KG1 (cell line): ENCODE measurements at places on chromosomes 3 and 15.
A peak's percentile ranks its signal among the peaks of the same experiment; 100 is the strongest.

DNA sequence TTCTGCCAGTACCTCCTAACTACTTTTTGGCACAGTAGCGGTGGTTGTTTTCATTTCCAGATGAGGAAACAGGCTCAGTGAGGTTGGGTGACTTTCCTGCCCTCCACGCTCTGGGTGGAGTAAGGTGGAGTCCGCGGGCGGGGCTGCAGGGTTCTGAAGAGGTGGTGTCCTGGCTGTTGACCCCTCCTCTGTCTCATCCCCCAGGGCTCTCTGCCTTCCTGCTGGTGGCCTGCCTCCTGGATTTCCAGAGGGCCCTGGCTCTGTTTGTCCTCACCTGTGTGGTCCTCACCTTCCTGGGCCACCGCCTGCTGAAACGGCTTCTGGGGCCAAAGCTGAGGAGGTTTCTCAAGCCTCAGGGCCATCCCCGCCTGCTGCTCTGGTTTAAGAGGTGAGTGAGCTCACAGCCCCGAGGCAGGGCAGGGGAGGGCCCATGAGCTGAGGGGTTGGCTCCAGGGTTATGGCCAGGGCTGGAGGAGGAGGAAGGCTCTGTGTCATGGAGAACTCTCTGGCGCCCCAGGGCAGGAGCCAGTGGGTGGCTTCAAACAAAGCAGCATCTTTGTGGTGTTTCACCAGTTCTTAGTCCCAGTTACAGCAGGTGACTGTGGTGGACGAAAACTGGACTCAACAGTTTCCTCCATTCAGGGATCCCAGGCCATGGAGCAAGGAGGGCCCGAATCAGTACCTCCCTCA, 10.4 kb downstream of the SLC28A1 start:
- DNase-seq = no peak

DNA sequence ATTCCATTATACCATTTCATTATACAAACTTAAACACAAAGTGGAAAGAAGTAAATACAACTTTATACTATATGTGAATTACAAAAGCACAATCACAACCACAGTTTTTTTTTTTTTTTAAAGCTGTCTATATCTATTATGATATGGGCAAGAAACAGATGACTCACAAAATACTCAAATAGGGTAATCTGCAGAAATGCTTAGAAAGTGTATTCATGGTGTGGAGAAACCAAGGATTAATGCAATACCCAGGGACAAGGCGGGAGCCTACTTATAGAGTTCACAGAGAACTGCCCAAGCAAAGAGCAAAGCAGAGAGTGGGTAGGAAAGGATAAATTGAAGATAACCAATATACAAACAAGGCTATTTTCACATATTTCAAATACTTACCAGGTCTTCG, 332.0 kb downstream of the FHIT start:
- DNase-seq = no peak

GRCh38 chr15:46080016-46080415, 445.2 kb downstream of the SQOR start:
- DNase-seq = no peak

DNA sequence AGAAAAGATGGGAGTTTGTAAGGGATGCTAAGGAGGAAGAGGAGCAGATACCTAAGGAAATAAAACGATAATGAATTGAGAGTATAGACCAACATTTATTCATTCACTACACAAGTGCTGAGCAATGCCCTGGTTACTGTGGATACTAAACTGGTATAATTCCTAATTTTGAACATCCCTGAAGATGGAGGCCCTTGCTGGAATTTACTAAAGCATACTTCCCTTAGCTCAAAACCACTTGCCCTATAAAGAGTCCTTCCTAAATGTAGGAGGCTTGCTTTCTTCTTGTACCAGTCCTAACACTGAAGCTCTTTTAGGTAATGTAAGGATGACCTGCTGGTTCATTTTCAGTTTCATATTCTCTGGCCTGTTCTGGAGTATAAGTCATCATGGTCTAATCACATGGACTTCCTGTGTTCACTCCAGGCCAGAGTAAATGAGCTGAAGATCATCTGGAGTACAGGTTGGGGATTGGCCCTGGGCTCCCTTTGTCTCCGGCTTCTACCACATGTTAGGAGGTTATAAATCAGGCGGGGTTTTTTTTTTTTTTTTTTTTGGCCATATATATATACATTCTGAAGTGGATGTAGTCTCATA, 40.1 kb upstream of the MTMR10 start:
- no peak for DNase-seq

- DNase-seq = no peak
These were observed 104.0 kb upstream of the TBC1D5 start for GRCh38 chr3:17846466-17846865.

DNA sequence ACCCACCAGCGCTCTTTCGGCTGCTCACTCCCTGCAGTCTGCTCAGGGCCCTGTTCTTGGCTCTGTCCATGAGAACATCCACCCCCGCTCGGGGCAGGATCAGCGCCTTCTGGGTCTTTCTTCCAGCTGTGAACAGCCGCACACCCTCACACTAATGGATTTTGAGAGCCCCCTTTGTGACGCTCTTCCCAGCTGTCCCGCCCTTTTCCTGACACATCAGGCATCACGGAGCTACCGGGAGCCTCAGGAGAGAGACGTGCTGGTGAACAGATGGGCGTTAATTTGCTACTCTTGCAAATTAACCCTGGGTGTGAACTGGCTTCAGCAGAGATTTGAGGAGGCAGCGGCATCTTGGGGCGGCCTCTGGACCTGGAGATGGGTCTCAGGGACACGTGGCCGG, 113.0 kb downstream of the TMEM266 start:
- DNase-seq = no peak

DNA sequence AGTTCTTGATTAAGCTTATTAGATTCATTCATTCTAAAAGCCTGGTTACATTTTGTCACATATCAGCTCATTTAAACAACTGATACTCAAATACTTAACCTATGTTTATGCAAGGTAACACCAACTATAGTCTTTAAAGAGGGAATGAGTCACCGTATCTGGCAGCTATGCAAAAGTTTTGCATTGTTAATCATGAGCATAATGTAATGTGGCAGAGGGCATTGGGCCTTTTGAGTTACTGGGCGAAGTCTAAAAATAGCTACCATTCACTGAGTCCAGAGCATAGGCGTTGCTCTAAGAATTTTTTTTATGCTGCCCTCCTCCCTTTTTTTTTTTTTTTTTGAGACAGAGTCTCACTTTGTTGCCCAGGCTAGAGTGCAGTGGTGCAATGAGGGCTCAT, 277.7 kb upstream of the ZNF717 start:
- no peak for DNase-seq

DNA sequence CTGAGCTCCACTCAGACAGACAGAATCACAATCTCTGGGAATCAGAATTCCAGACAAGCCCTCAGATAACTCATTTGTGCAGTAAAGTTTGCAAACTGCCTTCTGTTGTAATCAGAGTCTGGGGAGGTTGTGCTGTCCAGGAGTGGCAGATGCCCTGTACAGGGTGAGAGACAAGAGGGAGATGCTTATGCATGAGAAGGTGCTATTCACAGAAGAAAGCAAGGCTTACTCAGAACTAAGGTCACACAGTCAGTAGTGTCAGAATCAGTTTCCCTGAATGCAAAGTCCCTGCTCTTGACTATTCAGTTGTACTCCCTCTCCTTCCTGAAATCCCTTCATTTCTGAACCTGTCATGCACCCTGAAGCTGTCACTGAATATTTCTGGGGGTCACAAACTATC, 43.7 kb downstream of the SRPRB start:
- DNase-seq = no peak

- peak; percentile 39 for DNase-seq
These were observed 55.3 kb upstream of the CA12 start for GRCh38 chr15:63436872-63437375.

GRCh38 chr3:118292841-118293240, 741.8 kb downstream of the IGSF11 start:
- DNase-seq = no peak

- DNase-seq = no peak
These were observed 118.1 kb upstream of the ARPP21 start for GRCh38 chr3:35521196-35521595.

DNA sequence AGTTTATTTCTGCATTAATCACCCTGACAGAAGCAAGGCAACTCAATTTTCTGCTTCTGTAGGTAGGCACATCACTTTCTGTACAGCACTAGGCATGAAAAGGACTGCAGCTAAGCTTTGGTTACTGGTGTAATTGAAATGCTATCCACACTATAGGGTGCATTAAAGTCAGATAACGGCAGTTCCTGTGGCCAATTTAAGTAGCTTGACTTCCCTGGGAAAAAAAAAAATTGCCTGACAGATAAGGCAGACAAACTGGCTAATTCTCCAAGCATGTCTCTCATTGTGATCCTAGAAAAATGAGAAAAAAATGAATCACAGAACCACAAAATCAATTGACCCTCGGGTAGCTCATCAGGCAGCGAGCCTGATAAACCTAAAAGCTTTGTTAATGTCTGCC, 151.4 kb downstream of the MEIS2 start:
- DNase-seq = no peak

GRCh38 chr15:41939986-41940385, 32.4 kb downstream of the EHD4 start:
- no peak for DNase-seq

- no peak for DNase-seq
These were observed 107.5 kb upstream of the CHRM5 start for GRCh38 chr15:33860754-33861153.

DNA sequence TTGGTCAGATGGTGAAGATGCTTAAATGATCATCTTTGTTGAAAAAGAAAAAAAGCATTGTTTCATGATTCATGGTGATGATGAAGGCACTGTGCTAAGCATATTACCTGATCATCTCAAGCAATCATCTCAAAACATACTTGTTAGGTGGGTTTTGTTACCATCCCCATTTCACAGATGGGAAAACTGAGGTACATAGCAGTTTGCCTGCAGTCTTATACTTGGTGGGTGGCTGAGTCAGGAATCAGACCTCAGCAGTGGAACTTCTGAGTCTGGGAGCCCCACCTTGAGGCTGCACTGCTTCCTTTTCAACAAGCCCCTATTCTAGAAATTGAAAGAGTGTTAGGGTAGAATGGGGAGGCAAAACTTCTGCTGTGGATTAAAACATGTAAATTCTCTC, 341.1 kb downstream of the THSD4 start:
- DNase-seq = no peak

GRCh38 chr15:96058103-96058851, 272.2 kb upstream of the NR2F2 start:
- DNase-seq = no peak

DNA sequence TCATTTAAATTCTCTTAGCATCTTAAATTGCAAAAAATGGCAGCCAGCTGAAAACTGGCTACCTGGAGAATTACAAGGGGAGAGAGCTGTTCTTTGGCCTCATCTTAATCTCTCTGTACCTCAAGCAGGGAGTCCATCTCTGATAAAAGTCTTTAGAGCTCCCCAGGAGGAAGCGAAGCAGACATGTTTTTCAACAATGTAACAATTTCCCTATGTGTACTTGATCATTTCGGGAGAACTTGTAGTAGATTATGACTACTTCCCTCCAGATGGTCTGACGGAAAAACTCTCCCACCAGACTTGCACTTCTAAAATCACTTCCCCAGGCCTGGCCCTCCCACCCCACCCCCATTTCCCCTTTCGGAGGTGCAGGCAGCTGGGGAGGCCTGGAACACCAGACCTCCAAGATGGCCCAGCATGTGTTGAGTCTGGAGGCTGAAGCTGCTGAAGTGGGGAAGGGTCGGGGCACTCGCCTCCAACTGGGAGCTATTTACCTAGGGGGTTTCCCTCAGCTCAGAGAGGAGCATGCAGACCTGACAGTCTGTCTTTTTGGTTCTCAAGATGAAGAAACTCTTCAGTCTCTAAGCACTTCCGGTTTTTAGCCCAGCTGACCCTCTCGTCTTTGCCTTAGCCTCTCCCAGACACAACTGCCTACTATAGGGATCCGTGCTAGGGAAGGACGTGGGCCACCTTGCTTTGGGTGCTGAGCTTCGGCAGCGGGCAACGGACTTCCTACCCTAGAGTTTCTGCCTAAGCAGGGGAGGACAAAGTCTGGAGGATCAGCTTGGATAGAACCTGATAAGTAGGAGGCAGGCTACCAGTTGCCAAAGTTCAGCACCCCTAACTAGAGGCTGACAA, 164.0 kb upstream of the TBL1XR1 start:
- no peak for DNase-seq

GRCh38 chr3:52707585-52707984, 1.7 kb downstream of the SPCS1 start:
- no peak for DNase-seq

- no peak for DNase-seq
These were observed 477.1 kb upstream of the KCNMB2 start for GRCh38 chr3:178059119-178059518.

- DNase-seq = no peak
These were observed 4.1 kb upstream of the SKOR1 start for GRCh38 chr15:67820992-67821783.
